ENCODE measurements at places on chromosomes 11 and 22.

DNA sequence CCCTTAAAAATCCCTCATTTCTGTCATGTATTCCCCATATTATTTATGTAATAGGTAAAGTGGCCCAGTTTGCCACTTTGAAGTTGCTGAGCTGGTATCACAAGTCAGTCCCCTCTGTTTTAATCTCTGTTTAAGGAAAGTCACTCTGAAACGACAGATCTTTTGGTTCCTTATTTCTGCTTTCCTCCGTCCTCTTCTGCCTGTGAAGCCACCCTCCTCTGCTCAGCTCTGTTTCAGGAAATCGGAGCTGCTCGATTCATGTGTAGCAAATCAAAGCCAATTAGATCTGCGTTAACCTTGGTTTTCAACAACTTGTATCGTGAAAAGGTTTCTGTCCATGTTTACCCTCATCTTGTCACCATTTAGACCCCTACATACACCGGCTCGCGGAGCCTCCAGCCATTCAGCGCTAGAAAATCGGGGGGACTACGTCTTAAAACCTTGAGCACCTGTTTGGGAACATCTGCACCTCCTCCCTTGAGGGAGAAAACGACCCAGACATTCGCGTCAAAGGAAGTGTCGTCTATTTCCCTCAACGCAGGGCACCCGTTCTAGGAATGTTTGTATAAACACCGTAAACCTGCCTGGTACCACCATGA lies 576 bp upstream of the SC5D start:
- no peak for DNase-seq

DNA sequence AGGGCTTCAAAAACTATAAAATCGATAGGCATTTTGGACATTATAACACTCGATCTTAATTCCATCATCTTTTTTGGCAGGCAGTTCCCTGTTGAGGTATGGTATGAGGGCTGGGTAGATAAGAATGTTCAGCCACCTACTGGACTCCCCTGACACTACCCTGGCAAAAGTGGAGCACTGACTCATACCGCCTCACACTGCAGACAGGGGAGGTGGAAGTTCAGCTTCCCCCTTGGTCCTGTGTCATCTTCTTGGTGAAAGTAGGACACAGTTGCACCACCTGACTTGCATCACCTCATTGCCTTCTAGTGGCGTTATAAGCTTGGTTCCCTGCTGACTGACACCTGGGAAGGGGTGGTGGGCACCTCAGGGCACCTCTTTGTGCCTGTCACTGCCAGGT lies 30.4 kb downstream of the PAAF1 start:
- peak; percentile 61 for DNase-seq

DNA sequence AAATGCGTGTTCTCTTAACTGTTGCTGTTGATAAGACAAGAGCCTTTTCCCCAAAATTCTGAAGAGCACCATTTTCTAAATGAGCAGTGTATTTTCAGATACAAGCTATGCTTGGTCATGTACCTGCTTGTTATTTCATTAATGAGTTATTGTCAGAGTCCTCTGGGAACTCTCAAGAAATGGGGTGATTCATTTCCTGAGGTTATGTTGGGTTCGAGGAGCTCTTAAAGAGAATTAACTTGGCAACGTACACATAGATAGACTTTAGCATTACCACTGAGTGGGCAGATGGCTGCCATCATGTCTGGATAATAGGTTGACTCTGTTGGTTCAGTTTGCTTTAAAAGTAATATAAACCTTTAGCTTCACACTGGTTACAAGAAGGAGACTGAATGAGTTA lies 87.9 kb upstream of the SORL1-AS1 start:
- peak; percentile 71 for DNase-seq

DNA sequence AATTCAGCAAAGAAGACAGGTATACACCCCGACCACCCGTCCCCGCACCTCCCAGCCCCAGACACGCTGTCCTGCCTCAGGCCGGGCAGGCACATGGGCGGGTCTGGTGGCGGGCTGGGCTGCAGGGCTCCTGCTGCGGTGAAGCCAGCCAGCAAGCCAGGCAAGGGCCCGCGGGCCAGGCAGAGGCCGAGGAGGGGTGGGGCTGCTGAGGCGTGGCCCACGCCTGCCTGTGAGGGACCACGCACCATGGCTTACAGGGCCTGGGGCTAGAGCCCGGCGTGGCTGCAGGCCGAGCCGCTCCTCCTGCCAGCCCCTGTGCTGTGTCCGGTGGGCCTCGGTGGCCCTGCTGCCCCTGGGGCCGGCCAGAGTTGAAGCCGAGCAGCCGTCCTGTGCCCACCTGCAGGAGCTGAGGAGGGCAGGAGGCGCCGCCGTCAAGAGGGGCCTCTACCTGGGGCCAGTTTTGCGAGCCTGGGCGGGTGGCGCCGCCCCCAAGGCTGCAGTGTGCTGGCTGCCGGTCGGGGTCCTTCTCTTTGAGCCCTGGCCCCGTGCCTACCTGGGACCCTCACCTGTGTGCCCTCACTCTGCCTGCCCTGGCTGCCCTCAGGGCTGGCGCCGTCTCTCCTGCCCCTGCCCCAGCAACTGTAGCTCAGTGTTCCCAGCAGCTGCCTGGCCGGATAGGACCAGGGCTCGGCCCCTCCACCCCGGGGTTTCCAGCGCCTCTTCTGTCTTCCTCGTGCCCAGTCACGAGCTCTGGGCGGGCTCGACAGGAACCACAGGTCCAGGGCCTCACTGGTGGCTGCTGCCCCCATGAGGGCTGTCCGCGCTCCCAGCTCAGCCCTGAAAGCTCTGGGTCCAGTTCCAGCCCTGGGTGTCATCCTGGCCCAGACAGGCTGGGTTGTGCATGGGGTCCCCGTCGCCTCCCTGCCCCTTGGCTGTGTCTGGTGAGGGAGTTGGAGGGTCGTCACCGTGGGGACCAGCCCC lies 38.4 kb downstream of the MOB2 start:
- DNase-seq: no peak

- no peak for DNase-seq
These were observed 478.4 kb upstream of the B3GAT1 start for GRCh38 chr11:134890446-134890845.

- DNase-seq: no peak
These were observed 37.7 kb downstream of the DSCAML1 start for GRCh38 chr11:117759305-117759704.

DNA sequence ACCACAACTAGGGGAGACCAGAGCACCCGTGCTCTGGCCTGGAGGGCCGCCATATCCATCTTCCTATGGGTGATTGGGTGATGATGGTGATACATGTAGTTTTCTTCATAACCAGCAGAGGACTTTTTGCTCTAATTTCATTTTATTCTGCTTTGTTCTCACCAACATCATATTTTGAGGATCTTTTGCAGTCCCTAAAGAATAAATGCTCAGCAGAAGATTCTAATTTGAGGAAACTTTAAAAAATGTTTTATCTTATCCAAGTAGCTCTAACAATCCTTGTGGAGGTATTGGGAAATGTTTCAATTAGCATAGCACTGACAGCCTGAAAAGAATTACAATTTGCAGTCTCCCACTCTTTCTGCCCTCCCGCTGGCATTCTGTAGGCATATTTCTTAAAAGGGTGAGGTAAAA lies 544.0 kb downstream of the NTM start:
- no peak for DNase-seq

DNA sequence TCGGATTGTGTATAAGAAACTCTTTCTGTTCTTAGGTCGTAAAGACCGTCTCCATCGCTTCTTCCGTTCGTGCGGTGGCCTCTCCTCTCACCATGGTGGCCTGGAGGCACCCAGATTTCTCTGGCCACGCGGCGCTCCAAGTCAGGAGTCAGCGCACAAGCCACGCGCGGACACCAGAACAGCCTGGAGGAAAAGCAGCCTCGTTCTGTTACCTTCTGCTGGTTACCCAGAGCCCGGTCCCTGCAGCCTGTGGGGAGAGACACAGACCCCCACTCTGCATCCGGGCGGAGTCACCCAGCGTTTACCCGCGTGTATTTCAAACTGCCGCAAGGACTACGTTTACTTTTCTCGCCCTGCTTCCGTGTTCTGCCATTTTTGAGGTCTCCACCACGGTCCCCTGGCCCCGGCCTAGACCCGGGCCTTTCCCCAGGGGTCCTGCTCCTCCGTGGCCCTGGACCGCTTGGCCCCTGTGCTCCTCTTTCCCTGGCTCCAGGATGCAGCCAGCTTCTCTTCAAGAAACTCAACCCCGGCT lies 776.1 kb downstream of the BRD1 start:
- no peak for DNase-seq

- DNase-seq: no peak
These were observed 8.0 kb downstream of the POU2AF1 start for GRCh38 chr11:111370902-111371578.

DNA sequence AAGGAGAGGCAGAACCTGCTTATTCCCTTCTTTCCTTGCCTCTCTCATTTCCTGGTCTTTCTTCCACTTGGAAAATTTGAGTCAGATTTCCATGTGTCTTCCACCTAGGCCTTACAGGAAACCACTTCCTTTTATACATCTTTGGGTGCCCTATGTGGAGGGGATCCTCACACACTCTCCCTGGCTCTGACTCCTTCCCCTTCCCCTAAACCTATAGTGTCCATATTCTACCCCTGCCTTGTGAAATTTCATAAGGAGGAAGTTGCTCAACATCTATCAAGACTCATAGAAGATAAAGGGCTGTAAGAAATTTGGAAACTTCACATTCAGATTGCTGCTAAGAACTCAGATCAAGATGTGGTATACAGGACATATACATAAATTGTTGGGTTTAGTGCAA lies 20.4 kb downstream of the TUG1 start:
- no peak for DNase-seq

DNA sequence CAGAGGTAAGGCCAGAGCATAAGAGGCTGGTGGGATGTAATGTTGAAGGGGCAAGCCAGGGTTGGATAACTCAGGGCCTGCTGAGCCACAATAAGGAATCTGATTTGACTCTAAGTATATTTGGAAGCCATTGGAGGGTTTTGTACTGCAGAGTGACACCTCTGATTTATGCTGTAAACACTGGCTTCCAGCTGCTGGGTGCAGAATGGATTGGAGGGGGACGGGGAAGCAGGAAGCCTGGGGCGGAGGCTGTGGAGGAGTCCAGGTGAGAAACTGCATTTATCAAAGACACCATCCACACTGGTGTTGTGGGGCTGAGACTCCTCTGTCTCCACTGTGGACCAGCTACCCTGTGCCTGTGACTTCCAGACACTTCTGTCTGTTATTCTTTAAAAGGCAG lies 26.8 kb downstream of the MIAT start:
- DNase-seq: no peak

DNA sequence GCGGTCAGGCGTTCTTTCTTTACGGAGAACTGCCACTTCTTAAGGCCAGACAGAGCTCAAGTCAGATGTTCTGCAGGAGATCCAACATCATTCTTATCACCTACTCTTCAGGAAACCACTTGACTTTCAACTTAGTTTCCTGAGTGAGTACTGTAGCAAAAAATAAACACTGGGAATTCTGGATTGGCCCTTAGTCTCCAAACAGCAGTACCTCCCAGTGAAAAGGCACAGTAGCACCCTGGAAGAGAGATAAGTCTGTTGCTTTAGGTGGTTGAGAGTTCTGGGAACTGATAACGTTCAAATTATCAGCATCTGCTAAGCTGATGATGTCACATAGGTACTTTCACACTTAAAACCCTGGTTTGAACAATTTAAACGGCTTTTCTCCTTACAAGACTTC lies 971.8 kb upstream of the TENM4 start:
- no peak for DNase-seq

- DNase-seq: no peak
These were observed 104.7 kb downstream of the KCNQ1 start for GRCh38 chr11:2549491-2549875.

- no peak for DNase-seq
These were observed 10.2 kb downstream of the CCDC34 start for GRCh38 chr11:27352781-27353180.

- no peak for DNase-seq
These were observed 57.4 kb downstream of the CHST1 start for GRCh38 chr11:45607995-45608394.

- no peak for DNase-seq
These were observed 23.2 kb downstream of the NFAM1 start for GRCh38 chr22:42408810-42409529.

DNA sequence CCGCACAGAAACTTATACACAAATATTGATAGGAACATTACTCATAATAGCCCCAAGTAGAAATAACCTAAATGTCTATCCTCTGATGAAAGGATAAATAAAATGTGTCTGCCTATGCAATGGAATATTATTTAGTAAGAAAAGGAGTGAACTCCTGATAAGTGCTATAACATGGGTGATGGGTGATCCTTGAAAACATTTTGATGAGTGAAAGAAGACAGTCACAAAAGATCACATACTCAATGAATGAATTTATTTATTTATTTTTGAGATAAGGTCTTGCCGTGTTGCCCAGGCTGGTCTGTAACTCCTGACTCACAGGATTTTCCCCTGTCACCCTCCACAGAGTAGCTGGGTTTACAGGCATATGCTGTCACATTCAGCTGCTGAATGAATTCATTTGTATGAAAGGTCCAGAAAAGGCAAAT lies 17.3 kb downstream of the RNF121 start:
- peak; percentile 23 for DNase-seq

- no peak for DNase-seq
These were observed 24.0 kb downstream of the SLCO2B1 start for GRCh38 chr11:75174781-75175370.

GRCh38 chr11:115869780-115870431 lies 365.7 kb upstream of the CADM1 start:
- DNase-seq: no peak

GRCh38 chr11:126477535-126478305 lies 122.2 kb downstream of the ST3GAL4 start:
- DNase-seq: no peak

Data from MCF 10A (cell line).